ENCODE measurements at places on chromosomes 13 and 19. TPM values are rescaled to one million over a fixed set of nuclear protein-coding genes. Genes with fewer than 3 reads are reported as not detected.

FCAR gene
- 0.27 TPM for total RNA-seq

REEP6 gene
- total RNA-seq, result 1.1 TPM

DOCK9 gene
- total RNA-seq, result 34.9 TPM

SLC25A41 gene
- total RNA-seq, result 0.16 TPM

DNA sequence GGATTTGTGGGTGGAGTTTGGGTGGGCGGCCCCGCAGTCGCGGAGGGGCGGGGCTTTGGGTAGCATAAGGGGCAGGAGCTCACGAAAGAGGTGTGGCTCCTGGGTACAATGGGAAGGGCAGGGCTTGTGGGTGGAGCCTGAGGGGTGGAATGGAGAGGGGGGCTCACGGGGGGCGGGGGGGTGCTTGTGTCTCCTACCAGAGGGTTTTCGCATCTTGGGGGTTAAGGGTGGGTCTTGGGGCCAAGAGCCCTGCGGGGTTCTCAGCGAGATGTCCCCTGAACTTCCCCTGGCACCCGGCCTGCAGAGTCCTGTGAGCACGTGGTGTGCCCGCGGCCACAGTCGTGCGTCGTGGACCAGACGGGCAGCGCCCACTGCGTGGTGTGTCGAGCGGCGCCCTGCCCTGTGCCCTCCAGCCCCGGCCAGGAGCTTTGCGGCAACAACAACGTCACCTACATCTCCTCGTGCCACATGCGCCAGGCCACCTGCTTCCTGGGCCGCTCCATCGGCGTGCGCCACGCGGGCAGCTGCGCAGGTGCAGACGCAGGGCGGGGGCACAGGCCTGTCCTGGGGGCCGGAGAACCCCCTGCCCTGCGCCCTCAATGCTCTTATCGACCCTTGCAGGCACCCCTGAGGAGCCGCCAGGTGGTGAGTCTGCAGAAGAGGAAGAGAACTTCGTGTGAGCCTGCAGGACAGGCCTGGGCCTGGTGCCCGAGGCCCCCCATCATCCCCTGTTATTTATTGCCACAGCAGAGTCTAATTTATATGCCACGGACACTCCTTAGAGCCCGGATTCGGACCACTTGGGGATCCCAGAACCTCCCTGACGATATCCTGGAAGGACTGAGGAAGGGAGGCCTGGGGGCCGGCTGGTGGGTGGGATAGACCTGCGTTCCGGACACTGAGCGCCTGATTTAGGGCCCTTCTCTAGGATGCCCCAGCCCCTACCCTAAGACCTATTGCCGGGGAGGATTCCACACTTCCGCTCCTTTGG, 5.1 kb downstream of the FSTL3 start:
- peak; percentile 82 for DNase-seq

- peak; percentile 70 for DNase-seq
Observed at GRCh38 chr13:93227878-93228642, 1.5 kb downstream of the GPC6 start.

DNA sequence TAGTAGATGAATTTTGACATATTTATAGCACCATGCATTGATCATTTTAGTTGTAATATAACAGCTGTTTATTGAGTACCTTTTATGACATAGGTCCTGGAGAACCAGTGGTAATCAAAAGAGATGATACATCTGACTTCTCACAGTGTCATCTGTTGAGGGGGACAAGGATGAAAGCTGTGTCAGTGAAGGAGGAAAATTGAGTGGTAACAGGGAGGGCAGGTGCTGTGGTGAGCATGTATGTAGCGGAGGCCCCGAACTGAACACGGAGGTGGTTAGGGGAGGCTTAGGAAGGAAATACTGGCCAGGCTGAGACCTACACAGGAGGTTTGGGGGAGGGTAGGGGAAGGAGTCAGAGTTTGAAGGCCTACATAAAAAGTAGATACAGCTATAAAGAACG, 199.7 kb downstream of the GGACT start:
- no peak for DNase-seq

GRCh38 chr19:10718205-10719196, 622 bp downstream of the DNM2 start:
- DNase-seq, result peak; percentile 82

GRCh38 chr19:1353144-1353543, 30.6 kb upstream of the NDUFS7 start:
- peak; percentile 15 for DNase-seq

DNA sequence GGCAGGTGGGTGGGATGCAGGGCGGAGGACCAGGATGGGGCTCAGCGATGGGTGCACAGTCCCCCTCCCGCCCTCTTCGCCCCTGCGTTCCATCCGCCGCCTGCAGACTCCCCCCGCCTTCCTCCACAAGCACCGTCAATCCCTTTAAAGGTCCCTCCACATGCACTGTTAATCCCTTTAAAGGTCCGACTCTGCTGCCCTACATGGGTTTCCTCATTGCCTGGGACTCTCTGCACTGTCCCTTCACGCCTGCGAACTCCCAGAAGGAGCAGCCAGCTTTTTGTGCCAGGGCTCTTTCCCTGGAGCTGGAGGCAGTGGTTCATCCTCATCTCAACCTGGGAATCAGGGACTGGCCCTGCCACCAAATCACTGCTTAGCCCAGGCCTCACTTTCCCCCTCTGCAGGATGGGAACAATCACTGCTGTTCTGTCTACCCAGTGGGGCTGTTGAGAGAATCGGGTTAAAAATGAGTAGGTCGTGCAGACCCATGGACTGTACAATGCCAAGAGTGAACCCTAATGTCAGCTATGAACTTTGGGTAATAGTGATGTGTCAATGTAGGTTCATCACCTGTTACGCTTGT, 20.4 kb downstream of the ZNF574 start:
- no peak for DNase-seq

- DNase-seq, result no peak
Observed at GRCh38 chr13:99263126-99263785, 5.1 kb upstream of the GPR18 start.

All from Right ventricle myocardium inferior (tissue), 1 donor.